ENCODE measurements at places on chromosomes 13 and 19.
A peak's percentile ranks its signal among the peaks of the same experiment; 100 is the strongest.

- no peak for DNase-seq
Observed at GRCh38 chr19:44592451-44592890, 20.9 kb upstream of the IGSF23 start.

- DNase-seq = no peak
Observed at GRCh38 chr19:47363758-47364531, 14.8 kb downstream of the DHX34 start.

GRCh38 chr13:110162053-110162452 is 144.9 kb downstream of the COL4A1 start:
- no peak for DNase-seq

DNA sequence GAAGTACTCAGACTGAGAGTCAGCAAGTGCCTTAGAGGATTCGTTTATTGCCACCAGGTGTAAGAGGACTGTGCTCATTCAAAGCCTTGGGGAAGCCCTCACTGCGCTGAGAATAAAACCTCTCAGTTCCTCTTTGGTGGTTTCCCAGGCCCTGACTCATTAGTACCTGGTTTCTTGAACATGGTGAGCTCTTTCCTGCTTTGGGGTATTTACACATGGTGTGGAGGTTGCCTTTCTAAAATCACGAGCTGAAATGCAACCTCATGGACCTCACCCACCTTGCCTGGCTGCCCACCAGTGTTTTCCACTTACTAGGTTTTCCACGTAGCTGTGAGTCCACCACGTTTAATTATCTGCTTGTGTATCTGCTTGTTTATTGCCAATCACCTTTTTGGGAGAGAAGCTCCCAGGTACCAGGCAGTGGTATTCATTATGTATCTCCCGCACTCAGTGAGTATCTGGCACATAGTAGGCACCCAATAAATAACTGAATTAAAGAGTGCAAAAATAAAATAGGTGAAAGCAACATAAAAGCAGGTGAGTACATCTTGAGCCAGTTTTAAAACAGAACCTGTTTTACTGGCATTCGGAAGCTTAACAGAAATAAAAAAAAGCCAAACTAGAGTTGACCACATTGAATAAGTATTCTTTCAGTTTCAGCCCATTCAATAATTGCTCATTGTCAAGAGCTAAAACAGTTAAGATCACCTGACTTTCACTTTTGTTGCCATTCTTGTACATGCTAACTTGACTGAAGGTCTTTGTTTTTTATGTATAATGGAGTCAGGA is 533.0 kb downstream of the MYO16 start:
- DNase-seq = no peak

GRCh38 chr19:1644070-1644469 is 8.3 kb downstream of the TCF3 start:
- DNase-seq = no peak

DNA sequence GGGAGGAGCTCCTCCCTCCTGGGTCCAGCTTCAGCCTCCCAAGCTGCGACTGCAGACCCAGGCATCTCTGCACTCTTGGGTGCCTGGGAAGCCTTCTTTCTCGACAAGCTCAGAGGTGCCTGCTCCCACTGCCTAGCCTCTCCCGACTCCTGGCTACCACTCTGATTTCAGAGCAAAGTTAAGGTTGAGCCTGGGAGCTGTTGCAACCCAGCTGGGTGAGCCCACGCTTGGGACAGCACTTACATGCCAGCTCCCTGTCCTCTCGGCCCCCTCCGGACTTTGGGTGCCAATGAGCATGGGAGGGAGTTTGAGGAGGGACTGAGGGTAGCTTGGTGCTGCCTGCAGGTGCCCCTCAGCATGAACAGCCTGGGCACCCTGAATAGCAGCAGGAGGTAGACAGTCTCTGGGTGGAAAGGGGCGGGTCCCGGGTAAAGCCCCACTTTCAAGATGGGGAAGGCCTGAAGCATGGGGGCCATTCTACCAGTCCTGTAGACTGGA is 1383.4 kb upstream of the PCDH20 start:
- DNase-seq = no peak

DNA sequence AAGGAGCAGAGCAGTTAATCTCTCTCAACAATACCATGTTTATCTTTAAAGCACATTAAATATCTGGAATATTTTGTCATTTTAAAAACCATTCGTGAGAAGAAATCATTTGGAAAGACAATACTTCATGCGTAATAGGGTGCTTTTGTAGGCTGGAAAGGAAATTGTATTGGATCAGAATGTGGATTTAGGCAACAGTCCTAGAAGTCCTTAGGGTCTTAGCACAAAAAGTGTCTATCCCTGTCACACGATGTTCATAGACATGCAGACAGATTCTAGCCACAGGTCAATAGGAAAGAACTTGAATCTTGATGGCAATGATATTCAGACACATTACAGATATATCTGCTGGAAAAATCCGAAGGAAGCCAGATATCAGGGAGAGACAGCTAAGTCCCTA is 156.0 kb downstream of the KCTD12 start:
- no peak for DNase-seq

- DNase-seq = no peak
Observed at GRCh38 chr13:30338331-30338851, 31.0 kb upstream of the KATNAL1 start.

DNA sequence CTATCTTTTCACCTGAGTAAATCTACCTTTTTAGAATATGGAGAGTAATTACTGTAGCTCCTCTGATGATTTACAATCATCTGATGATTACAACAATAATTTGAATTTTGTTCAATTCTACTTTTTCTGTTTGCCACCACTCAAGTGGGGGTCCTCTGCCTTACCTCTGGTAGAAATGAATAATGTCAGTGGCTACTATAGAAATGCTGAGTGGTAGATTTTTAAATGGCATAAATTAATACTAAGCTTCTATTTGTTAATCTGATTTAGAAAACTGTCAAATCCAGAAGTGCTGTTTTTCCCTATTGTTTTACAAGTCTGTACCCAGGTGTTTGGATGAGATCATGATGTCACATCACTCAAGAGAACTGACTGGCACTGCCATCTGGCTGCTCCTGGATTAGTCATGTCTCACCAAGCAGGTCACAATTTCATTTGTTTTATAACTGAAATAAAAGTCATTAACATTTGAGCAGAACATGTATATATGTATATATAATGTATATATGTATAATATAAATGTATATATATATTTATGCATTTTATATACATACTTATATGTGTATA is 494.8 kb downstream of the TBC1D4 start:
- no peak for DNase-seq

GRCh38 chr13:42001580-42001979 is 40.7 kb upstream of the VWA8 start:
- no peak for DNase-seq

DNA sequence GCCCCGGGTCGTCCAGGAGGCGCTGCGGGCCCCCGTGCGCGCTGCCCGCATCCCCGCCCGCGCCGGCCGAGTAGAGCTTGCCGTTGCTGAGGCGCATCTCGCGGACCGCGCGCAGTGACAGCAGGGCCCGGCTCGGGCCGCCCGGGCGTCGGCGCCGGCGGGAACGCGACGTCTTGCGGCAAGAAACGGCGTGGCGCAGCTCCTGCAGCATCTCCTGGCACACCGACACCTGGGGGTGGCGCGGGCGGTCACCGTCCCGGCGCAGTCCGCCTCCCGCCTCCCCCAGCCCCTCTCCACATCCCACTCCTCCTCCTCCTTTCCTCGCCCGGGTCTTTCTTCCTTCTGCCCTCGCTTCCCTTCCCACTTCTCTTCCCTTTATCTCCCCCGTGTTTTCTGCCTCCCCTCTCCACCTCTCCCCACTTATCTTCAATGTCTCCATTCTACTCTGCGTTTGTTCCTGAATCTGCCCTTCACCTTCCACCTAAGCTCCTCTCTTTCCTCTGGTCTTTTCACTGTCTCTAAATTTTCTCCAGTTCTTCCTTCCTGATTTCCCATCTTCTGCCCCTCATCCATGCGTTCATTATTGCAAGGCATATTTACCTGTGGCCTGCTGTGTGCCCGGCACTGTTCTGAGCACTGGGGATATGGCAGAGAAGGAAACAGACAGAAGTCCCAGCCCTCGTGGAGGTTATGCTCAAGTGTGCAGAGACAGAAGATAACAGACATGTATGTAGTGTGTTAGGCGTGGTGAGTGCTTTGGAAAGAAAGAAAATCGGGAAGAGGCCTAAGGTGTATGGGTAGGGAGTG is 5.2 kb upstream of the ATP1A3 start:
- DNase-seq = no peak

DNA sequence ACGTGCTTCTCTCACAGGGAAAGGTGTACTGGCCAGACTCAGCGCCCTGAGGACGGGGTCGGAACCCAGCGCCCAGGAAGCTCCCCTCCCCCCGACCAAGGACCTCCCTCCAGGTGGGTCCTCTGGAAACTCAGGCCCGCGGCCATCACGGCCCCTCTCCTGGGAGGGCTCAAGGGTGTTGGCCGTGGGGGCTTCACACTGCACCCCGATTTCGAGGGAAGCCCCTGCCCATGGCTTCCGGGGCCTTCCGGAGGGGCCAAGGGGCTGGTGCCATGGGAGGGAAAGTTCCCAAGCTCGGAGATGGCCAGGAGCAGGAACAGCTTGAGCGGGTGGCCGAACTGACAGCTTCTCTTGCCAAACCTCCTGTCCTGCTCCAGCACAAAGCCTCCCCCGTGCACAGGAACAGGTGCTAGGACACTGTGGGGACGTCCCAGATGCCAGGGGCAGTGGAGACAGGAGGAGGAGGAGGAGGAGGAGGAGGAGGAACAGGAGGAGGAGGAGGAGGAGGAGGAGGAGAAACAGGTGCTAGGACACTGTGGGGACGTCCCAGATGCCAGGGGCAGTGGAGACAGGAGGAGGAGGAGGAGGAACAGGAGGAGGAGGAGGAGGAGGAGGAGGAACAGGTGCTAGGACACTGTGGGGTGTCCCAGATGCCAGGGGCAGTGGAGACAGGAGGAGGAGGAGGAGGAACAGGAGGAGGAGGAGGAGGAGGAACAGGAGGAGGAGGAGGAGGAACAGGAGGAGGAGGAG is 10.0 kb downstream of the SBNO2 start:
- DNase-seq = peak; percentile 48

- no peak for DNase-seq
Observed at GRCh38 chr19:13492128-13492527, 14.2 kb downstream of the CACNA1A start.

DNA sequence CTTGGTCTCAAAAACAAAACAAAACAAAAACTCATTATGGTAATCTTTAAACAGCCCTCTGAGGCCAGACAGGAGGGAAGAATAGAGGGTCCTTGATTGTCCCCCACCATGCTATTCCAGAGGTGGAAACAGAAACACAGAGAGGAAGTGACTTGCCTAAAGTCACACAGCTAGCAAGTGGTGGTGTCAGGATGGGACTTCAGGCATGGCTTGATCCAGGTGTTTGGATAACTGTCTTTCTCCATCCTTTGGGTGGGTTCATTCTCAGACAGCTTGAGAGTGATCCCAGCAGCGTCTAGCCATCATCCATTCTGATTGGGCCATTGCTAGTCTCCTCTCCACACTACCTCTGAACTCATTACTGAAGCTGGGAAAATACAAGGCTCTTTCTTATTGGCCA is 12.5 kb downstream of the COLGALT1 start:
- no peak for DNase-seq

GRCh38 chr19:46181388-46181779 is 33.3 kb downstream of the IGFL2 start:
- DNase-seq = no peak

DNA sequence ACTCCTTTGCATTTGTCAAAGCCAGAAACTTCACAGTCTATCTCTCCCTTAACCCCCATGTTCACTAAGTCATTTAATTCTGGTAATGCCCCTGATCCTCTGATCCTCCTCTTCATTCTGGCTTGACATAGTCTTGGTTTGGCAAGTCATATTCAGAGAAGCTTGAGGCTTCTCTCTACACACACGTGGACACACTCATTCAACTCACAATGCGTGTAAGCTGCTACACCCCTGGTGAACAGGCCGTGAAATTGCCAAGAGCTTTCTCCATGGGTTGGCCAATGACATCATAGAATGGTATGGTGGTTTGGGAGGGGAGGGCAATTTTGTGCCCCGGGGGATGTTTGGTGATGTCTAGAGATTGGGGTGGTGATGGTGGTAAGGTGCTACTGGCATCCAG is 47.9 kb upstream of the FLT1 start:
- no peak for DNase-seq

- no peak for DNase-seq
Observed at GRCh38 chr19:10852098-10852800, 4.0 kb downstream of the C19orf38 start.

- no peak for DNase-seq
Observed at GRCh38 chr13:77503398-77503797, 32.1 kb upstream of the SCEL start.

DNA sequence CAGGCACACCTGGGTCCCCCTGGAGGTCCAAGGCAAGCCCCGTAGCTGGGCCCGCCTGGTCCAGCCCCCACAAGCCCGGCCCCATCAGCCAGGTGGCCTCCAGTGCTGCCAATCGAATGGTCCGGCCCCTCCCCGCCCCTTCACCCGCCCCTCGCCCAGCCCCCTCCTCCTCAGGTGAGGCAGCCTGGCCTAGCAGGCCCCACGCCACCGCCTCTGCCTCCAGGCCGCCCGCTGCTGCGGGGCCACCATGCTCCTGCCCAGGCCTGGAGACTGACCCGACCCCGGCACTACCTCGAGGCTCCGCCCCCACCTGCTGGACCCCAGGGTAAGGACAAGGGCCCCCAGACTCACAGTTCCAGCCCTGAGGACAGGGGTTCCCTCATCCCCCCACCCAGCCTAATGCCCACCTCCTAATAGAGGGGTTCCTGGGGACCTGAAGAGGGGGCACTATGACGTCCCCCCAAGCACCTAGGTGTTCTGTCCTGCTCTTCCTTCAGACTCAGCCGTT is at the start of gene HPN:
Gene HPN (plus strand): TSS at position 174 of the 508 bp plus-strand sequence. CDS start 786 bp downstream, outside the sequence.
- peak; percentile 70 for DNase-seq

GRCh38 chr19:44712864-44713515 is 14.0 kb downstream of the CEACAM16 start:
- DNase-seq = no peak

DNA sequence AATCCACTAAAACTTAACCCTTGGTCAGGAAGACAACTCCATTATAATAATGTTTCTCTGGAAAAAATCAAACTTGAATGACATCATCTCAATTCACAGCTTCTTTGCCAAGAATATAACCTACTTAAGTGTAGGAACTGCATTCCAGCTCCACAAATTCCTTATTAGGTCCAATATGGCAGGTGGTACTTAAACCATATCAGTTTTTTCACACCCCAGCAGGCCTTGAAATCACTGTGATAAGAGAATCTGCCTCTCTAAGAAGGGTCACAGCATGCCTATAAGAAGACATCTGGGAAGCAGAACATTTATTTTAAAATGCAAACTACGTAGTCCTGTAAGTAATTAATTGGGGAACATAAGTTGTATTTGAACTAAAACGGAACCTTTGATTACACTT is 687.8 kb downstream of the DIAPH3 start:
- no peak for DNase-seq

GRCh38 chr19:37999309-38000213 is 92.6 kb downstream of the SIPA1L3 start:
- DNase-seq = no peak
